CD8-positive, alpha-beta memory T cell (primary cell): ENCODE measurements at places on chromosomes 11 and 22. TPM values are rescaled to one million over a fixed set of nuclear protein-coding genes. Genes with fewer than 3 reads are reported as not detected.

The CSF2RB gene
- total RNA-seq, result 0.20 TPM

The SOX6 gene
- total RNA-seq, result not detected

The PIWIL4 gene
- total RNA-seq, result 0.58 TPM

The APOL5 gene
- not detected for total RNA-seq

The DSCAML1 gene
- total RNA-seq, result 0.48 TPM

The TTLL1 gene
- 4.3 TPM for total RNA-seq

The MUC5AC gene
- not detected for total RNA-seq

The STIM1 gene
- total RNA-seq, result 45.6 TPM

The CHORDC1 gene
- 121 TPM for total RNA-seq

The SYT9 gene
- not detected for total RNA-seq

The OR52E8 gene
- not detected for total RNA-seq

DNA sequence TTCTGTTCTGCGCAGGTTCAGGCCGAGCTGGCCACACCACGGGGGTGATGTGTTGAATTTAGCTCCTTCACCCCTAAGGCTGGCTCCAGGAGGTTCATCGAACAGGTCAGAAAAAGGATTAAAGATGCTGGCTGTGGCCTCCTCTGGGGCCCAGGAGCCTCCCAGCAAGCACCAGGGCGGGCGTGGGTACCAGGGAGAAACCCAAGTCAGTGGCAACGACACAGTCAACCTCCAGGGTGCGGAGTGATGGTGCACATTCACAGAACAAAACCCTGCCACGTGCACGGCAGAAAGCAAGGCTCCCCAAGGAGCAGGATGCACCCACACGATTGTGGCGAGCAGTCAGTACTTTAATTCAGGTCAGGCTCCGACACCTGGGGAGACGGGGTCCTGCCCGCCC lies 10.8 kb downstream of the C11orf24 start:
- no peak for DNase-seq

GRCh38 chr22:24006207-24006913 lies 1.1 kb upstream of the GSTT4 start:
- DNase-seq, result no peak

GRCh38 chr22:35850831-35851230 lies 133.2 kb downstream of the APOL5 start:
- no peak for DNase-seq

DNA sequence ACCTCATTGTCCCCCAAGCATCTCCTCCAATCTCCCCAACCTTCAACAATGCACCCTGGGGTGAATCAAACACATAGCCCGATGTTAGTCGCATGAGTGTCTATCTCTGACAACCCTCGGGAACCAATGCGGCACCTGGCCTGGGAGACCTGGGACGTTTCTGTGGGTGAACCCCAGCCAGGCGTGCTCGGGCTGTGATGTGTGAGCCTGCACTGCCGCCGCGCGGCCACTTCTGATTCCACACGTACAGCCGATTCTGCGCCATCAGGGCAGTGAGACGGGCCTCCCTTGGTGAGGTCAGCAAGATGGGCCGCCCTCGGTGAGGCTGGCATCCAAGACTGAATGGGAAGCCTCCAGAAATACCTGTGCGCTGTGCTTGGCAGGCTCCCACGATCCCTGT lies 5.2 kb upstream of the H19 start:
- DNase-seq, result no peak

- no peak for DNase-seq
These were observed 30.5 kb upstream of the TTLL12 start for GRCh38 chr22:43217285-43218030.

DNA sequence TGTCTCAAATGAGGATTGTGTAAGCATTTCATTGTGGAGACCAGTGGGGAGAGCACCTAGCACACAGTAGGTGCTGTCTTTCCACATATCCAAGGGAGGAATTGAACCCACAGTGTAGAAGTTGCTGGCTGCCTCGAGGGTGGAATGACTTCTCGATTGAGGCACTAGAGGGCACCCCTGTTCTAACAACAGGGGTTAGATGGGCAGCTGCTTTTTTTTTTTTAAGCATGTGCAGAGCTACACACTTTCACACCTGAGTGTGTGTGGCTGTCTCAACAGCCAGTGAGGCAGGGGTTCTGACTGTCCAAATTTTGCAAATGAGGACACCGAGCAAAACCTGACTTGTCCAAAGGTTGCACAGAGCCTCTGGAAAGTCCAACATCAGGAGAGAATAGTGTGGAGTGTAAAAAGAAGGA lies 118.2 kb upstream of the CRYBB3 start:
- DNase-seq, result peak; percentile 48

DNA sequence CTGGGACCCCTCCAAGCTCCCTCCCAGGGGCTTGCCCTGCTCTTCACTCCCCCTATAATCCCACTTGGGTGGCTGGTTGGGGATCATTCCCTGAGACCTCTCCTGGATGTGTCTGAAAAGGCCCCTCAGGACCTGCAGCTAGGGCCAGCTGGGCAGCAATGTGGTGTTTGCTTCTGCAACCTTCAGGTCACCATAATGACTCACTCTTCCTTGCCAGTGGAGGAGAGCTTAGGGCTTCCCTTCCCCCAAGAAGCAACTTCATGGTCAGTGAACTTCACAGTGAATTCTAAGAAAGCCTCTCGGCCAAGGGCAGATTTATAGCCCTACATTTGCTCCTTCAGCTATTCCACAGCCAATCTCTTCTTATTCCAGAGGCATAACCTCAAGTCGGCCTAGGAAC lies 45.1 kb upstream of the TSPAN18 start:
- DNase-seq, result no peak

GRCh38 chr11:17604915-17605233 lies 57.8 kb downstream of the OTOG start:
- DNase-seq, result no peak

DNA sequence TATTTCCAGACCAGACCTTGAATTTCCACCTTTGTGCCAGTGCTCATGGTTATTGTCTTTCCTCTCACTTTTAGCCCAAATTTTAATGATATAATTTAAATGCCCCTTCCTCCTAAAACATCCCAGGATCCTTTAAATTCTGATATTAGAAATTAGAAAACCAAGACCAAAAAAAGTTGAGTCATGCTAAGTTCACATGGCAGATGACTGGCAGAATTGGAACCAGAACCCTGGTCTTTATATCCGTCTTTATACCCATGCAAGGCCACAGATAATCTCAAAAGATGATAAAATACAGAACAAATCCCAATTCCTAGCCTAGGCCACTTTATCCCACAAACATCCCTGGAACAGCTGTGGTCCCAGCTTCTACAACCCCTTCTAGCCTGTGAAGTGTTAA lies 26.5 kb downstream of the ADORA2A start:
- no peak for DNase-seq

DNA sequence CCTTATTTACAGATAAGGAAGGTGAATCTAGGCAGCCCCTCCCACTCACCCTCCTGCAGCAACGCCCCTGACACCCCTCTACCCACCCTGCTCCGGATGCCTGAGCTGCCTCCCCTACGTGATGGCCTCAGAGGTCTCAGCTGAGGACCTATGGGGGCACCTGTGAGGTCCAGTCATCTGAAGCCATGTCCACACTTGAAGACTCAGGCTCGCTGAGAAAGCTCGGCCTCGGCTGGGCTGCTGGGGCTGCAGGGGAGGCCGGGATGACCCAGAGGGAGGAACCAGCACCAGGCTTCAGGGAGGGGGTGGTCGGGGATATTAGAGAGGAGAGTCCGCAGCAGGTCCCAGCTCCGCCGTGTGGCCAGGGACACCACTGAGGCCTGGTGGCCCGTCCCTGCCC lies 92.8 kb downstream of the BRD1 start:
- DNase-seq, result no peak

- DNase-seq, result no peak
These were observed 57.1 kb upstream of the TCF20 start for GRCh38 chr22:42327462-42328129.

- DNase-seq, result no peak
These were observed 10.2 kb upstream of the LDHA start for GRCh38 chr11:18384157-18384641.

- no peak for DNase-seq
These were observed 7.4 kb upstream of the IFITM3 start for GRCh38 chr11:328012-328411.

DNA sequence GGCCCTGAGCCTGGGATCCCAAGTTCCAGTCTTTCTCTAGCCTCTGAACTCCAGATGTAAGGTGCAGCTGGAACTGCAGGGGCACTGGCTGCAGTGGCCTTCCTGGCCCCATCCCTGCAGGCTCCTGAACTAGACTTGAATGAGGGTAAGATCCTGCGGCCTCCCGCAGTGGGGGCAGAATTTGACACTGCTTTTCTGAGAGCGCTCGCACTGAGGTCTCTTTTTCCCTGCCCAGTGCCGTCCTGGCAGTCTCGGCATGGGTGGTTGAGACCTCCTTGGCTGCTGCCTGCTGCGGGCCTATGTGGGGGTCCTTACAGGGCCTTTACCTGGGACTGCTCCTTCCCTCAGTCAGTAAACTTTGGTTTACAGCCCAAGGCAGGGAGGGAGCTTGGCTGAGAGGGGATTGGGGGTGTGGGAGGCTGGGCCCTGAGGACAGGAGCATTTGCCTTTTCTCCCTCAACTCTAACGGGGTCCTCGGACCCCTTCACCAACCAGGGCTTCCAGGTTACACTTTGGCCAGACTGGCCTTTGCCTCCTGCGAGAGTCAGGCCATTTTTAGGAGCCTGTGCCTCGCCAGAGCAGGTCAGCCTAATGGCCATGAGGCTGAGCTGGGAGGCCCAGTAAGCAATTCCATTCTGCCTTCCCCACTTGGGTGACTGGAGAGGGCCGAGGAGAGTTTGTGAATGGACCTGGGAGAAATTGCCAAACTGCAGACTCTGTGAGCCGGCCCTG lies 35.4 kb downstream of the FAM83F start:
- no peak for DNase-seq

DNA sequence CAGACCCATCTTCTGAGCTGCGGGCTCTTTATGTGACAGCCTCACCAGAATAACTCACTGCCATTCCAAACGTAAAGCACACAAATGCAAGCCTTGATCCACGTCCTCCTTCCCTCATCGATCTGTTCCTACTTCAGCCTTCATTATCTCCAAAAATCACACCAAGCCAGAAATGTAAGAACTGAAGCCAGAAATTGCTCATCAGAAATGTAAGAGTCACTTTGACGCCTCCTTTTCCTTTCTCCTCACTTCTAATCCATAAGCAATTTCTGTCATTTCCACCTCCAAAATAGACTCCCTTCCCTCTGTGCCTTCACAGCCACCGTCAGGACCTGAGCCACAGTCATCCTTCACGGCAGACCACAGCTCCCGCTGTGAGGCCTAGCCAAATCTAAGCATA lies 387.3 kb upstream of the B3GAT1 start:
- no peak for DNase-seq

- no peak for DNase-seq
These were observed 37.9 kb downstream of the PAK1 start for GRCh38 chr11:77435972-77436371.

DNA sequence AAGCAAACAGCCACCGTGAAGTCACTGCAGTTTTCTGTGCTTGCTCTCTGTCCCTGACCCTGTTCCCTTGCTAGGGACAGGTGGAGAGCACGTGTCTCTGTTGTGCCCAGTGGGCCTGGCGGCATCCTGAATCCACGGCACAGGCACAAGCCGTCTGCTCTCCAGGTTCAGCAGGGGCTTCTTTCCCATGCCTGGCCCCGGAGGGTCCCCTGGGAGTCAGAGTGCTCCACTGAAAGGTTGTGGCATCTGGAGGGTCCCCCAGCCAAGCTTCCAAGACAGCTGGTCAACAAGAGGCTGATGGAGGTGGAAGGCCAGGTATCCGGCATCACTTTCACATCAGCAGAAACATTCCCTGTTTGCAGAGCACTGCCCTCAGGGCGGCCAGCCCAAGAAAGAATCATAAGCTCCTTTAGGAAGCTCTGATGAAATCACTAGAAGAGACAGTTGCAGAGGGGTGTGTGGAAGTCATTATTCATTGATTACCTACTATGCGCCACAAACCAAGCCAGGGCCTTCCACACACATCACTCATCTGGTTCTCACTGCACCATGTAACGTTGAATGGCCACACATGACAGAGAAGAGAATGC lies 346.4 kb upstream of the B3GAT1 start:
- no peak for DNase-seq

GRCh38 chr22:28943501-28943879 lies 60.1 kb downstream of the ZNRF3 start:
- DNase-seq, result no peak

DNA sequence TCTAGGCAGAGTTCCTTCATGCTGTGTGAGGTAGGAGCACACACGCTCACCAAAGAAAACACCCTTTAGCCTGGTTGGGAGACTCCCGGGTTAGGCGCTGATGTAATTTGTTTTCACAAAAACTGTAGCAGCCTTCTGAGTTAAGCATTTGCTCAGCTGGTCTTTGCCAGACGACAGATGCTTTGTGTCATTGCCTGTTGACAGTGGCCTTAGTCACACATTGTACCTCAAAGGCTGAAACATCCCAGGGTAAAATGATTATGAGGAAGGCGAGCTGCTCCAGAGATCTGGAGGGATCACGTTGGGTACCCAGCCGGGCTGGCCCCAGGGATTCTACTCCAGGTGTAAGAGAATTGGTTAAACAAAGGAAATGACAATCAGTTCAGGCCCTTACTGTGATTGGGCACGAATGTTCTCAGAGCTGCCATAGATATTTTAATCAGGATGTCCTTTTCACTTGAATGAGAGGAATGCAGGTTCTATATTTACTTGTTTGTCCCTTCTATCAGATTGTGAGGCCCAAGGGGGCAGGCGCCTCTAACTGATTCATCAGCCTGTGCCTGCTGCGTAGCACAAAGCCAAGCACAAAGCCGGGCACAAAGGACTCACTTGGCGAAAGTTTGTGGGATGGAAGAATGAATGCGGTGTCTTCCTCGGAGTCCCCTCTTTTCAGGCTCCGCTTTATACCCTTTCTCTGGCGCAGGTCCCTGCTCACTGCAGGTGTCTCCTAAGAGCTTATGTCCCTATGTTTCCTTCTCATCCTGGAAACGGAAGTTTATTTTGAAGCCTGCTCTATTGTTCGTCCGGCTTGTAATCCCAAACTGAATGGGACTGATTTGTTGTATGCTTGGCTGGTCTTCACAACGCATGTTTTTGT lies 47.1 kb downstream of the ADM start:
- DNase-seq, result no peak

- DNase-seq, result no peak
These were observed 288.3 kb upstream of the ZC3H12C start for GRCh38 chr11:109804911-109805310.

DNA sequence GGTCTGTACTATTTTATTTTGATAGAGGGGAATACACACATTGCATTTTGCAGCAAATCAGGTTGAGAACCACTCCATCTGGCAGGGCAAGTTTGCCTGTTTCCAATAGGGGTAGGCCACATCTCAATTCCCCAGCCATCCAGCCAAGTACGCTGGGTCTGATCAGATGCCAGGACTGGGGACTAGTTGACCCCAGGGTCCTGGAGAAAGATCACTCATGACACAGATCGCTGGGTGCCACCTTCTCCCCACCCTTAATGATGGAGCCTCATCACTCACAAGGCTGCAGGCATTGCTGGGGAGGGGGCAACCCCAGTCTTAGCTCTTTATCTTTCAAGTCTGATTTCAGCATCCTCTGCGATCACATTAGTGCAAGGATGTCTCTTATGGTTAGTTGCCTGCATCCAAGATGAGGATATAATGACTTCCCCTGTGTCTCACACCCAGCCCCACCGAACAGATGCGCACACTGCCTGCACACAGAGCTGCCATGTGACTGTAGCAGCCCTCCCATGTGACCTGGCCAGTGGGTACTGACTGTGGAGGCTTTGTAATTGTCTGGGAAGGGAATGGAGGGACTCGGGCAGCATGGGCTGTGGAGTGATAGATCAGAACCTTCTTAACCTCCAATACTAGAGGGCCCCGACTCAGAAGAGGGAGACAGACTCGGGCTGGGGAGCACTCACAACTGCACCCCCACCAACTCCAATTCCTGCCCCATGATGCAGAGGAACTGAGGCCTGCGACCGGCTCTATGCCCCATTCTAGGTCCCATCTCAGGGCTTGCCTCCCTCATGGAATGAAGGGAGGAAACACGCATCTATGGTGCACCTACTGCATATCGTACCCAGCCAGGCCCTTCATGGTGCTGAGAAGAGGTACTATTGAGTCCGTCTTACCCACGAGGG lies 155.8 kb downstream of the DSCAML1 start:
- no peak for DNase-seq
